ENCODE measurements at places on chromosomes 5 and 9.

- no peak for DNase-seq
Observed at GRCh38 chr9:136110082-136111061, 8.3 kb downstream of the TMEM250 start.

DNA sequence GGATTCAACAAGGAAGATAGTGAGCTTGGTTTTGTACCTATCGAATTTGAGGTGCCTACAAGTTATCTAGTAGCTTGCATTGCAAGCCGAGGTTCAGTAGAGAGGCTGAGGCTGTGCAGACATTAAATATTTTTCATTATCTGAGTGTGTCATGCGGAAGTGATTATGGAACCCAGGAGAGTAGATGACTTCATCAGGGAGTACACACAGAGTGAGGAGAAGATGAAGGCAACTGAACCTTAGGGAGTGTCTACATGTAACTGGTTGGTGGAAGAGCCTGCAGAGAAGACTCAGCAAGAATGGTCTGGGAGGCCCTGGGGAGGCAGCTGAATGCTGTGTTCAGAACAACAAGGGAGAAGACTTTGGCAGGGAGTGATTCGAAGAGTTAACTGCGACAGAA, 393.9 kb downstream of the ARHGEF28 start:
- no peak for DNase-seq

- no peak for DNase-seq
Observed at GRCh38 chr9:115058175-115058574, 59.8 kb downstream of the TNC start.

GRCh38 chr5:168944004-168944403, 356.9 kb downstream of the SLIT3 start:
- peak; percentile 94 for DNase-seq

DNA sequence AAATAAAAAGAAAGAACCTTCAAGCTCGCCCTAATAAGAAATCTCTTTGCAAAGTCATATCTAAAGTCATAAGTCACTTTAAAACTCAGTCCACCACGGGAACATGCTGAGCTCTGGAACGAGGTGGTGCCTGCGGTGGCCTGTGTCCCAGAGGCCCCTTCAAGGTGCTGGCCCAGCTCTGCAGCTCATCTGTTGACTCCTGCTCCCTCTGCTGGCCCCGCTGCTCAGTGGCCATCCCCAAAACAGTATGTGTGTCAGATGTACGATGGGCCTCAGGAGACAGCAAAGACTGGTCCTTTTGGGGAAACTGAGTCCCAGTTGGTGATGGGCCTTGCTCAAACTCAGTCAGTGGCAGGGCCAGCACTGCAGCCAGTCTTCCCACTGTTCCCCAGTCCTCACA, 22.8 kb upstream of the FOXB2 start:
- DNase-seq, result no peak

- DNase-seq, result no peak
Observed at GRCh38 chr5:37576552-37576951, 197.4 kb downstream of the WDR70 start.

- no peak for DNase-seq
Observed at GRCh38 chr5:149957855-149958254, 2.7 kb upstream of the SLC26A2 start.

All from NCI-H524 treated with DMSO at 0.1 percent for 48 hours (cell line).